ENCODE measurements at places on chromosomes 5 and 9.
A peak's percentile ranks its signal among the peaks of the same experiment; 100 is the strongest.

GRCh38 chr5:32190095-32190494 is 16.0 kb upstream of the GOLPH3 start:
- no peak for DNase-seq

DNA sequence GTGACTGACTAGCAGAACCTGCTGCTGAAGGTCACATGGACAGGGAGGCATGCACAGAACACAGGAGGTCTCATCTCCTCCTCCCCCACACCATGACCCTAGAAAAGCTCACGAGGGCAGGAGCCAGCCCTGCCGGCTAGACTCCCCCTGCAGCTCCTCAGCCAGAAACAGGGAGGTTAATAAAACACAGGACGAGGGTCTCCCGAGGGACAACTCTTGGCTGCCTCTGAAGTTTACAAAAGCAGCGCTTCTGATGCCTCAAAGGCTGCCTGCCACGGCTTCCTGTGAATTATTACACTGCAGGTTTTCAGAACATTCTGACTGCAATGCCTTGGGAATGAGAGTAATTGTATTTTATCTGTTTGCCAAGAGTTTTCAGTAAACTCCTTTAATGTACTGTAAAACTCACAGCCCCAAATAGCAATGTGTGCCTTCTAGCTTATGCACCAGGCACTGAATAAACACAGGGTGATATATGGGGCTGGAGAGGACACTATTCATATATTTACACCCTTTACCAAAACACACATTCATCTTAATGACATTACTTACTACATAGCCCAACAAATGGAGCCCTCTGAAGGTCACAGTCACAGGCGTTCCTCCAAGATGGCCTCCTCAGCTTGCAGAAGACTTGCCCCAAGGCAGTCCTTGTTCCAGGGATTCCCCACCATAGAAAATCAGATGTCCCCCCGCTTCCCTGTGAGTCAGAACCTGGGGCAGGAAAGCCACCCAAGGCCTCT is 83.7 kb downstream of the C5orf15 start:
- DNase-seq = no peak

DNA sequence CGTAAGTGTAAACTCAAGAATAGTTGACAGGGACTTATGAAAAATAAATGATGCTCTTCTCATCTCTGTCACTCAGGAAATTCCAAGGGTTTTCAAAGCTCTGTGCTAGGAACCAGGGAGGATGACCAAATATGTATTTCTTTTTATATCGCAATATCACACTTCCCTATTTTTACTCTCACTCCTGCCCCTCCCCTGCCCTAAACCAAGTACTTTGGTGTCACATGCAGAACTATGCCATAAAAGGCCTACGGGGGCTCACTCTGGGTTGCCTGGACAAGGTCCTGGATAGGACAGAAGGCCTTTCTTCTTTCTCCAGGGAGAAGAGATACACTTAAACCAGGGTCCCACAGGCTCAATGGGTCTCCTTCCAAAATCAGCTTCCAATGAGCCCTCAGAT is 8.3 kb upstream of the RETREG1 start:
- no peak for DNase-seq

- DNase-seq = no peak
Measured at GRCh38 chr9:21696411-21696871, 106.0 kb upstream of the MTAP start.

DNA sequence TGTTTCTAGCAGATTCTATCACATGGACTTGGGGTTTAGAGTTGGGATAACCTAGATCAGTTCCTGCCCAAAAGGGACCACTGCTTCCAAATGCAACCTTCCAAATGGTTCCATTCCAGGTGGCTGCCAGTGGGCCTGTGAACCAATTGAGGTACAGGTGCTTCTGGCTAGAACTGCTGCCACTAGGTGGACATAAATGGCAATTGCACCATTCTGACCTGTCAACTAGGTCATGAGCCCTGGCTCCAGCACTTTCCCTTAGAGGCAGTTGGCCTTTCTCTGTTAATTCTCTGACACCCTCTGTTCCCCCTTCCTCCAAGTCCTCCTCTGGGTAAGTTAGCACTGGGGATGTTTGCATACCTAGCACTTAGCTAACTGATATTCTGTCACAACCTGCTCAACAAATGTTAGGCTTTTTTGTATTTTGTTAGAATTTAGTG is 16.6 kb upstream of the HEMGN start:
- DNase-seq = peak; percentile 18

DNA sequence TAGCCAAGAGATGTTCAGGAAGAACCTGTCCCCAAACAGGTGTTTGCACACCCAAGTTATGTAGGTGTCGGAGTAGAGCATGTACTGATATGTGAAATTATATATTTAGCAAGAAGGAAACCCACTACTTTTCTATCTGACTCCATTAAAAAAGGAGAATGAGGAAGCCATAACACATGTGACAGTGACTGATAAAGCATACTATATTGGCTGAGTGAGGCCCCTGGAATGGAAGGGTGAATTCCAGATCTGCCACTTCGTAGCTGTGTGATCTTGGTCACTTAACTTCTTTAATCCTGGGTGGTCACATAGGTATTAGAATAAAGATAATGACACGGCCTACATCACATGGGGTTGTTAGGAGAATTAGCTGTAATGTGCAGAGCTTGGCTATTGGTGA is 116.0 kb upstream of the MAN2A1 start:
- DNase-seq = no peak

GRCh38 chr5:149049371-149049781 is 13.5 kb downstream of the SH3TC2 start:
- DNase-seq = no peak

GRCh38 chr5:110872200-110872599 is 133.4 kb downstream of the SLC25A46 start:
- DNase-seq = no peak

DNA sequence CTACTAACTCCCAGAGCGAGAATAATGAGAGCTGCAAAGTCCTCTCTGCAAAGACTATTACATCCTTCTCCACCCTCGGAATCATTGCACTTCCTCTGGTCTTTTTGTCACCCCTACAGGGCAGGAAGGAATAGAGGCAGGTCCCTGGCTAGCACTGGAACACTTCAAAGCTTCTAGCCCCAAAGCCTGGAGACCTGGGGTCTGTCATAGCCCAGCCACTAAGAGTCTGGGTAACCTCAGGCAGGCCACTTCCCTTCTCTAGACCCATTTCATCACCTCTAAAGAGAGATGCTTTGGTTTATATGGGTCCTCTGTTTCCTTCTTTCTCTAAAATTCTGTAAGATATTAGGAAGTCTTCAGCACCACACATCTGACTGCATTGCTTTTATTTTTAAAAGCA is 6.7 kb downstream of the ADRB2 start:
- DNase-seq = no peak

DNA sequence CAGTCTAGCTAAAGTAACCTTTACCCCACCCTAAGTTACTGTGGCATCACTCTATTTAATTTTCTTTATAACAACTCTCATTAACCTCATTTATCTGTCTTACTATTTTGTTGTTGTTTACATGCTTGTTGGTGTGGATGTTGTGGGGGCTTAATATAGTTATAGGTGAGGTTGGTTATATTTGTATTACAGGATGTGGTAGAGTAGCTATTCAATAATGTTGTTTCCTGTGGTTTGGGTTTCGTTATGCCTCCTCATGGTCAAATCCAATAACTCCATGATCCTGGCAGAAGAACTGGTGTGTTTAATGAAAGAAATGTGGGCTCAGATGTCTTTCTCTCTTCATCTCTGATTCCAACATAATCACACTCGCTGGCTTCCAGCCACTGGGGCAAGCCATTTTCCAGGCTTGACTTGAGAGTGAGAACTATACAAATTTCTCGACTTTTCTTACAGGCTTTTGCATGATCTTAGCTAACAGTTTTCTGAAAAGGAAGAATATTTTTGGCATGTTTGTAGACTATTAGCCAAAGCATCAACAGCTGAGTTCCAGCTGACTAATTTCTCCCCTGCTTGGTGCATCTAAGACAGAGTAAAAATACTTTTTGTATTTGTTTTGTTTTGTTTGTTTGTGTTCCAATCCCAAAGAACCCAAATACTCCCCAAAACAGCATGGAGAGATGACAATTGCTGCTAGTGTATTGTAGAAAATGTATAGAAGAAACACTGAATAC is 303.7 kb upstream of the PAPPA start:
- no peak for DNase-seq

GRCh38 chr9:86843206-86843605 is 104.1 kb downstream of the GAS1 start:
- DNase-seq = no peak

GRCh38 chr5:39014561-39014960 is 59.6 kb downstream of the RICTOR start:
- no peak for DNase-seq

DNA sequence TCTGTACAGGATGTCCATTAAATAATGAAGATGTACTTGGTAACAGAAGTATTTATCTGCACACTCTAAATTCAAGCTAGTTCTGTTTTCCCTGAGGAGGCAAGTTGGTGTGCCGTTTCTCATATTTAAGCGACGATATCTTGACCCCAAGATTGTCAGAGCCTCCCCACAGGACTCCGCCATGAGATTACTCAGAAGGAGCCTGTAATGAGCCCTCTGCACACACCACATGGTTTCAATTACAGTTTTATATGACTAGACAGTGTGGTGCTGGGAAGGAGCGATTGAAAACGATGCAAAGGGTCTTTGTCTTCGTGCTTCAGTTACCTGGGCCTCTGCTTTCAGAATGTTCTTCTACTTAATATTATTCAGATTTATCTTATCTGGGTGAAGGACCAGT is 840.4 kb upstream of the WWC1 start:
- DNase-seq = no peak

DNA sequence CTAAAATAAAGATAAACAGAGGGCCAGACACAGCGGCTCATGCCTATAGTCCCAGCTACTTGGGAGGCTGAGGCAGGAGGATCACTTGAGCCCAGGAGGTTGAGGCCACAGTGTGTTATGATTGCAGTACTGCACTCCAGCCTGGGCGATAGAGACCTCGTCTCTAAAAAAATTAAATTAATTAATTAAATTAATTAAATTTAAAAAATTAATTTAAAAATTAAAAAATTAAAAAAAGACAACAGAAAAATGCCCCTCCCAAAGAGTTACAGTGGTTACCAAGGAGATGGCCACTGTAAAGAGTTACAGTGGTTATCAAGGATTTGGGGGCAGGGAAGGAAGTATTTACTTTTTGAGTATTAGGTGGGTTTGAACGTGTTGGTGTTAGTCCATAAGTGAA is 38.3 kb downstream of the CDC14B start:
- no peak for DNase-seq

DNA sequence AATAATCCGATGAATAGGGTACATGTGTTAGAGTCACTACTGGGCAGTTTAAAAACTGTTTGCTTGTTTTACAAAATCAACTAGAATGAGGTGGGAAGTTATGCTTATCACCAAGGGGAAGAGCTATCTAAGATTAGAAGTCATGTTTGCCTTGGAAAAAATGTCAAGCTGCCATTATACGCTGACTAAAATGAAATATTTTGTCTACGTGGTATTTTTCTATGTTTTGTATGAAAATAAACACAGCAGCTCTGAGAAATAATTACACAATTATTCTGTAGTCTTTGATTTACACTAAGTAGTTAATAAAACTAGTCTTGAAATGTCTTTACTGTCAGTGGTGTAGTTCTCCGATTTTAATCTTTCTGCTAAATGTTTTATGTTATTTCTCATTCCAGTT is 241.9 kb upstream of the TARS1 start:
- no peak for DNase-seq

GRCh38 chr5:95375591-95375990 is 15.6 kb upstream of the FAM81B start:
- DNase-seq = no peak

DNA sequence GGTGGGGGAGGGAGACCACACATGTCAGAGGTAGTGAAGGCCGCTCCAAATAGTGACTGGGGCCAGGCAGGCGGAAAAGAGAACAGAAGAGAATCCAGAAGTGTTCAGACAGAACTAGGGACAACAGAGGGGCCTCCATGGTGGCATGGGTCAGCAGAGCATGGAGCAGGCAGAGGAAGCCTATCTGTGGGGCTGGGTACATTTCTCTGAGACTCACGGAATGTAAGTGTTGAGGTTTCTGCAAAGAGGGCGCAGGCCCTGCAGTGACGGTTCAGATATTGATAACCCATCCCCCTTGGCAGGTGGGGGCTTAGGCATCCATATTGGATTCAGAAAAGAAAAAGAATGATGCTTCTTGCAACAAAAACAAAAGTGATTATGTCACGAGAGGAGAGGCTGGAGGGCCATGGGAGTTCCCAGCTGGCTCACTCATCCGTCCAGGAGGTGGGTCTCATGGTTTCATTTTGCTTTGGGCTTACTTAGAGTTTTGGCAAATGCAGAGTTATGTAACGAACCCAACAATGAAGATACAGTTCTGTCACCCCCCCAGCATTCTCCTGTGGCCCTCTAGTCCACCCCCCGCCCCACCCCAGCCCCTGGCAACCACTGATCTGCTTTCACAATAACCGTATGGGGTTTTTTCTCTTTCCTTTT is 5.4 kb upstream of the RMND5B start:
- DNase-seq = no peak

DNA sequence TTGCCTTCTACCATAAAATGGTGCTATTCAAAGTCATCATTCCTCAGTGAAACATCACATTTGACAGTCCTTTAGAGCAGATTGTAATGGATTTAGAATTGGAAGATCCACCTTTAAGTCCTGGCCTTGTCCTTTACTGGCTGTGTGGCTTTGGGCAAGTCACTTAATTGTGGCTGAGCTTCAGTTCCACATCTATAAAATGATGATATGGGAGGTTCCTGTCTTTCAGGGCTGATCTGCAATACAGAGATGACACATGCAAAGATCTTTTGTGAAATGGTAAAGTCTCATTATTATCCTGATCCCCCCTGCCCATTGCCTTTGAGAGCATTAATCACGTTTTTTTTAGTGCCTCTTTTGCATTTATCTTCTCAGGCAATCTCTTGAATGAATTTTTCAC is 58.2 kb downstream of the ZFAND5 start:
- DNase-seq = no peak

DNA sequence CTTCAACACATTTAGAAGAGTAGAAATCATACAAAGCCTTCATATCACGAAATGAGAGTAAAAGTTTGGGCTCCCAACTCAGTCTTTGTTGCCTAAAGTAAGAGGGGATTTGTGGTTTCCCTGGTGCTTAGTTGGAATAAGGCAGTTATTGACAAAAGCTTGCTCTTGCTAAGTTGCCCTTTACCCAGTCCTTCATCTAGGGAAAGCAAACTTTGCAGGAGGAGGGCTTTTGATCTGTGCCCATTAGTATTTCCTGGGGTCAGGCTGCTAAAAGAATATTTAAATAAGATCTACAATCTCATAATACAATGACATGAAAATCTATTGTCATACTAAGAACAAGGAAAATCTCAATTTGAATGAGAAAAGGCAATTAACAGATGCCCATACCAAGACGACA is 84.1 kb upstream of the ACO1 start:
- no peak for DNase-seq

DNA sequence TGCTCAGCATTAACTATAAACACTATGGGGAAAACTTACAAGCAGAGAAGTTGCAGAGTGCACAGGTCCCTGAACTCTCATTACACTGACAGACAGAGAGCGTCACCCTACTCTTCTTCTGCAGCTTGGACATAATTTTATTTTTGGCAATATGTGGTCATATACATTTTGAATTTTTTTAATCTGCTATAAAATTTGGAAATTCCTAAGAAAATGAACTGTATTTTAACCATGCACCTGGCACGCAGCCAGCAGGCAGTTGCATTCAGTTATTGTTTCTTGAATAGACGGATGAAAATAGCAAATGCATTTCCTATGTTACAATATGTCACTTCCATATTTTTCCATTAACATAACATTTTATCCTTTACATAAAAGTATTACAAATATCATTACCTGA is 100.2 kb downstream of the SLC25A46 start:
- DNase-seq = no peak

Measured in activated T-helper 1 cell treated with Interleukin-2 at 50 U/mL for 16 hours (primary cell).